ENCODE measurements at places on chromosomes 5 and 9. TPM values are rescaled to one million over a fixed set of nuclear protein-coding genes. Genes with fewer than 3 reads are reported as not detected.

GRCh38 chr9:28365020-28365640, 791.8 kb upstream of the C9orf72 start:
- peak; percentile 31 for DNase-seq

DNA sequence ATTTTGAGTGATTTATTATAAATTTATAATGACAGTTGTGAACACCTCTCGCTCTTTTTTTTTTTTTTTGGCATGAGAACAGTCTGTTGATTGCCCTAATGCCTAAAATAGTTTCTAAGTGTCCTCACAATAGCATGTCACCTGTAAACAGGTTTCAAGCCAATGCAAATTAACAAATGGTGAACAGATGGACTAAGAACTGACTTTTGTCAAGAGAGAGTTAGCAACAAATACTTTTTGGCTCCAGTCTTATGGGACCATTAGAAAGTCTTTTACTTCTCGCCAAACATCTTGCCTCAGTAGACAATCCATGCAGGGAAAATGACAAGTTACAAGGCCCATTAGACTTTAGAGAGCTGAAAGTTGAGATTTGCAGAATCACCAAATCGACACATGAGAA, 67.8 kb downstream of the MED27 start:
- DNase-seq, result no peak

The ENTPD8 gene
- 0.51 TPM for total RNA-seq

DNA sequence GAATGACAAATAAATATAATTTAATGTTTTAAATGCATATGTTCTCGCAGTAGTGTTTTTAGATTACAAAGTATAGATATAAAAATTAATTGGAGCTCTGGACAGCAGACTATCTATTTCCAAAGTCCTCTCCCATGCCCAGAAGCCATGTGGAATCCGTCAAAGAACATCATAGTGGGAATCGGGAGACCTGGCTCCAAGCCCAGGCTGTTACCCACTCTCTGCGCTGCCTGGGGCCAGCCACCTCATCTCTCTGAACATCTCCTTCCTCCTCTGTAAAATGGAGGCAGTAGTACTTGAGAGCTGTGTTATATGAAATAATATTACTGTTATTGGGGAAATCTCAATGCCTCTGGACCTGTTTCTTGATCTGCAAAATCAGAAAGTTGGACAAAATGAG, 58.1 kb upstream of the SLC30A5 start:
- peak; percentile 47 for DNase-seq

The PRXL2C gene
- 6.4 TPM for total RNA-seq

- no peak for DNase-seq
Measured at GRCh38 chr5:57032151-57032551, 80.2 kb upstream of the MIER3 start.

The SPATA31C1 gene
- not detected for total RNA-seq

DNA sequence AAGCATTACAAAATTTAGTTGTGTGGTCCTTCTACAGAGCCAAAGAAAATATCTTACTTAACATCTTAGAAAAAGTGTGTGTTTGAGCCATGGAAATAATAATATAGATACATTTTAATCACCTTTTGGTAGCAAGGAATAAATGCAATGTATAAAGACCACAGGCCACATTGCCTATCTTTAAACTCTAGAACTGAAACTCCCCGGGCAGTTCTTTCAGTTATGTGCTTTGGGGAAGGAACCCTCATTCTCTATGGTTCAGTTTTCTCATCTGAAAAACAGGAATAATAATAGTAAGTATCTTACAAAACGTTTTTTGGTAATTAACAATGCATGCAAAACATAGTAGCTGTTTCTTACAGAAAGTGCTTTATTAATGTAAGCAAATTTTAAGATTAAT, 67.8 kb upstream of the GABRB2 start:
- no peak for DNase-seq

The UQCRQ gene
- total RNA-seq, result 97.0 TPM

GRCh38 chr9:81648891-81649290, 40.5 kb downstream of the TLE1 start:
- no peak for DNase-seq

The PPP1R26 gene
- total RNA-seq, result 62.2 TPM

The ORM2 gene
- total RNA-seq, result not detected

The SLC2A6 gene
- 8.6 TPM for total RNA-seq

GRCh38 chr5:143682246-143682905, 129.6 kb upstream of the HMHB1 start:
- DNase-seq, result peak; percentile 17

- no peak for DNase-seq
Measured at GRCh38 chr5:155085282-155085989, 71.9 kb downstream of the KIF4B start.

GRCh38 chr5:149002053-149002452, 60.8 kb downstream of the SH3TC2 start:
- peak; percentile 94 for DNase-seq

The ANKRD31 gene
- total RNA-seq, result under 0.01 TPM

The GAPT gene
- not detected for total RNA-seq

- no peak for DNase-seq
Measured at GRCh38 chr9:12771891-12772290, 2.9 kb upstream of the LURAP1L start.

The CLIC3 gene
- not detected for total RNA-seq

The SEC61B gene
- total RNA-seq, result 57.8 TPM

DNA sequence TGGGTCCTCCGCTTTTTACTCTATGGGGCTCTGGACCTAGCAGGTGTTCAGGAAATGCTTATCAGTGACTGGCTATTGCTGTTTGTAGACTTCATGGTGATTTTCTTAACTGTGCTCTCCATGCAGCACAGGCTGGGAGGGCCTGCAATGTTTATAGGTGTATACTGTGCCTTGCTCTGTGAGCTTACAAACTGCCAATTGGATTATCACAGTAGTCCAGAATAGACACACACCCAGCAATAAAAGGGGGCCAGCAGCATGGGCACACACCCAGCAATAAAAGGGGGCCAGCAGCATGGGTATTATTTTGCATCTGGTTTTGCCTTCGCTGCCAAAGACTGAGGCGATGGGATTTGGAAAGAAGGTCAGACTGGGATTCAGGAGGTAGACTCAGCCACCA, 100.0 kb downstream of the CRB2 start:
- DNase-seq, result no peak

DNA sequence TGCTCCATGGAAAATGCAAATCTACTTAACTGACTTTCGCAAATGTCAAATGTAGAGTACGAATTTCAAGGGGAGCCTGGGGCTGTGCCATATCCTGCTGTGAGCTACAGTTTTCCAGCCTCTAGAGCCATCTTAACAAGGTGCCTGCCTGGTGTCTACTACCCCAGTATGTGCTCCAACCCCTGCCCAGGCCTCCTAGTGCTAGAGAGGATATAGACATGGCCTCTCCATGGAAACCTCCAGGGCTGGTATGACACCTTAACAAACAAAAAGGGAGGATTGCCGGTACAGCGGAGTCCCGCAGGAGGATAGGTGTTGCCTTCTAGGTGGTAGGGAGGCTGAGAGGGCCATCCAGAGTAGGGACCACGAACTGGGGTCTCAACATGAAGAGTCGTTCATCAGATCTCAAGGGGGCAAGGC, 13.6 kb upstream of the IL3 start:
- DNase-seq, result no peak

The PCDHA2 gene
- 4.5 TPM for total RNA-seq

Data from cardiac muscle cell (in vitro differentiated cells and primary cell).